ENCODE measurements at places on chromosomes 12 and 14.

DNA sequence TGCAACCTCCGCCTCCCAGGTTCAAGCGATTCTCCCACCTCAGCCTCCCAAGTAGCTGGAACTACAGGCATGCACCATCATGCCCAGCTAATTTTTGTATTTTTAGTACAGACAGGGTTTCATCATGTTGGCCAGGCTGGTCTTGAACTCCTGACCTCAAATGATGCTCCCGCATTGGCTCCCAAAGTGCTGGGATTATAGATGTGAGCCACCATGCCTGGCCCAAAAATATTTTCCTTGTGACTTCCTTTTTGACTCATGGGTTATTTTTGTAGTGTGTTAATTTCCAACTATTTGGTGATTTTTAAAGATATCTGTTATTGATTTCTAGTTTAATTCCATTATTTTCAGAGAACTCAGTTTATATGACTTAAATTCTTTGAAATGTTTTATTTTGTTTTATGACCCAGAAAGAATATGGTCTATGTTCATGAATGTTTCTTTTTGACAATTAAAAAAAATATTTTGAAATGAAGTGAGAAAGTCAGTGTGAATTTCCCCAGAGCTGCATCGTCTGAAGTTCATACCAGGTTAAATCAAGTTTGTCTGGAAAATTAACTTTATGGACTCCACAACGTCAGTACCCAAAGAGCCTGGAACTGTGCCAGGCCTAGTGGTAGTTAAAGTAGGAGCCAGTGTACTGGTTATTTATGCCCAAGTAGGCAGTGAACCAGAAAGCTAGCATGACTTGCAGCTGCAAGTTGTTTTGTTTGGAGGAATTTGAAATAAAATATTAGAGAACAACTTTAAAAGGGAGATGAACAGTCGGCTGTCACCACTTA lies 2.8 kb upstream of the CDKL1 start:
- DNase-seq, result no peak

DNA sequence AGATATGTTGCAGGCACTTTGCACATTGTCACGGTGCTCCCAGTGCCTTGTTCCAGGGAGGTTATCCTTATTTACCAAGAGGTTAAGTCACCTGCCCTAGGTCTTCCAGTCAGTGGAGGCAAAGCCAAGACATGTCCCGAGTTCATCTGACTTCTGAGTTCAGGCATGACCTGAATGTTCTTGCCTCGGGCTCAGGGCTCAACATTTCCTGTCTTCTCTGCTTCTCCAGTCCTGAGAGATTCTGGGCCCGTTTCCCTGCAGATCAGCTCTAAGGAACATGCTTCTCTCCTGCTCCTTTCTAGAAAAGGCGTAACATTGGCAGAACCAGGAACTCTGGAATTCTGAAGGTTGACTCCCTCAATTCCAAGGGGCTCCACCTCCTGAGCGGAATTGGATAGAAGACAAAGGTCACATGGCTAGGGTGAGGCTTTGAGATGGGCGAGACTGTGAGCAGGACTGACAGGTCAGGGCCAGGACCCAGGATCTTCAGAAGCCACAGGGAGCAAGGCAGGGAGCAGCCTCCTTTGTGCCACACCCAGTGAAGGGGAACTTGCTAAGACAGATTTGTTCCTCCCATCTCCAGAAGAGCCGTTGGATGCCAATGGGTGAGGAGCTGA lies 19.9 kb downstream of the BDKRB2 start:
- DNase-seq, result no peak

- DNase-seq, result no peak
Observed at GRCh38 chr12:103686026-103686425, 99.0 kb downstream of the STAB2 start.

DNA sequence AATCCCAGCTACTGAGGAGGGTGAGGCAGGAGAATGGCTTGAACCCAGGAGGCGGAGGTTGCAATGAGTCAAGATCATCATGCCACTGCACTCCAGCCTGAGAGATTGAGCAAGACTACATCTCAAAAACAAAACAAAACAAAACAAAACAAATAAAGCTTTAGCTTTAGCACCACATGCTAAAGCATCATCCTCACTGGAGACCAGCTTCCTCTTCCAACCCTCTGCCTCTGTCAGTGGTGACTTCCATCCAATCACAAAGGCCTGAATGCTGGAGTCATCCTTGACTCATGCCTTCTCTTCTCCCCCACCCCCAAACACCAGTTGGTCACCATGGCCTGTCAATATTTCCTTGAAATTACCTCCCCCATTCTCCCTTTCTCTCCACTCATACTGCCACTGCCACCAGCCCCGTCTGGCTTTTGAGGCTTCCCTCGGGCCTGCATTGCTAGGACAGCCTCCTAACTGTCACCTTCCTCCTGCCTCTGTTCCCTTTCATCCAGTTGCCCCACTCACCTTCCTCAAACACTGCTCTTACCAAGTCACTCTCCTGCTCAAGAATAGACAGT lies 1.4 kb downstream of the ZNF385A start:
- no peak for DNase-seq

DNA sequence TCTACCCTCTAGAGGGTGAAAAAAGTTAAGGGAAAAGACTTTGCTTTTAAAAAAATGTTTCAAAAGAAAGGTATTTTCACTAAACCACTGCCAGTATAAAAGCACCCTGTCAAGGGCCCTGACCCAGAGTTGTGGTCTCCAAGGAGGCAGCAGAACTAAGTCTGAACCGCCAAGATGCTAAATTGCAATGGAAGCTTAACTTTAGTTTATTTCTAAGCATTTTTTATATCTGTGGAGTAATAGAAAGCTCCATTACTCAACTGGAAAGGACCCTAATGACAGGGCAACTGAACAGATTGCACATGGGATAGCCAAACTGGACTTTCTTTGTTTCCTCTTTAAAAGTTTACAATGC lies 379.8 kb downstream of the NAV3 start:
- no peak for DNase-seq

DNA sequence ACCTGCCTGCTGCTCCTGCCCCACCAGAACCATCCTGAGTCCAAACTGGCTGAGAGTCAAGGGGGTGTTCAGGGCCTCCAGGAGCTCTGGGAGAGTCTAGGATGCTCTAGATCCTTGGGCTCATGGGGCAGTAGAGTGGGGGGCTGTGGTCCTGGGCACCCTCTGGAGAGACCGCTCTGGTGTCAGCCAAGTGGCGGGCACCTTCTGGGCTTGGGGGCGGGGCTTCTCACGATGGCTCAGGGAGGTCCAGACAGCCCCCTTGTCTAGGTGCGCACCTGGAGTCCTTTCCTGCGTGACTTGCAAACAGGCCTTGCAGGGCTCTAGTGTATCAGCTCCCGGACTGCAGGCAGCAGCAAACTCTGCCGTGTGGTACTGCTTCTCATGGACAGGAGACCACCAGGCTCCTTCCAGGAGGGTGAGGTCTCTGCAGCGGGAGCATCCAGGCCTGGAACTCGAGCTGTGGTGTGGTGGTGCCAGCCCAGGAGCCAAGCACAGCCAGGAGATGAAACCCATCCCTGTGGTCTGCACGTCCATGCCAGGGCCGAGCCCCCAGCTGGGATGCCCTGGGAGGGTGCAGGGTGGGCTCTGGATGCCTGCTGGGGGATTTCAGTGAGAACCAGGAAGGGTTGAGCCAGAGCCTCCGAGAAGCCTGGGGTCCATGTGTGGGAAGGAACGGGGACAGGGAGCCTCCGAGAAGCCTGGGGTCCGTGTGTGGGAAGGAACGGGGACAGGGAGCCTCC lies 15.0 kb downstream of the PACS2 start:
- DNase-seq, result no peak

DNA sequence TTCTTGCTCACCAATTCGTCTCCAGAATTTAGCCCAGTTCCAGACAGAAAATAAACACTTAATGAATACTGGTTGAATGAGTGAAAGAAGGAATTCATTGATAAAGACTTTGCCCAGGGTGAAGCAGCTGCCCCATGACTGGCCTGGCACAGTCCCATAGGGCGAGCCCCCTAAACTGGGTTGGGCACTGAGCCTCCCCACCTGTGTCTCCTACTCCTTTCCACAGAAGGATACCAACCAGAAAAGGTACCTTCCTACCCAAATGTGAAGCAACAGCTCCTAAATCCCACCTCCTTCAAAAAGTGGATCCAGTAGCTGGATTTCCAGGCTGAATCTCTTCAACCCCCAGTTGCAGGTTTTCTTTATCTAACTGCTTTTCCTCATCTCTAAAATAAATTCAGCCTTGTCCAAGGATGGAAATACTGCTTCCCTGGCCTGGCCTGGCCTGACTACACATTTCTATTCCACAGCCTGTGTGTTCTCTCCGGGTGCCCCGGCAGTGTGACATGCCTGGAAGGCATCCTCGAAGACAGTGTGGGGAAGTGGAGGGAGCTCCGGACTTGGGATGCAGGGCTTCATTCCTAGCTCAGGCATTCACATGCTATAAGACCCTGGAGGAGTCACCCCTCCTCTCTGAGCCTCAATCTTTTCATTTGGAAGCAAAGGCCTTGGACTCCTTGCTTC lies 7.6 kb downstream of the KRT3 start:
- DNase-seq, result no peak

DNA sequence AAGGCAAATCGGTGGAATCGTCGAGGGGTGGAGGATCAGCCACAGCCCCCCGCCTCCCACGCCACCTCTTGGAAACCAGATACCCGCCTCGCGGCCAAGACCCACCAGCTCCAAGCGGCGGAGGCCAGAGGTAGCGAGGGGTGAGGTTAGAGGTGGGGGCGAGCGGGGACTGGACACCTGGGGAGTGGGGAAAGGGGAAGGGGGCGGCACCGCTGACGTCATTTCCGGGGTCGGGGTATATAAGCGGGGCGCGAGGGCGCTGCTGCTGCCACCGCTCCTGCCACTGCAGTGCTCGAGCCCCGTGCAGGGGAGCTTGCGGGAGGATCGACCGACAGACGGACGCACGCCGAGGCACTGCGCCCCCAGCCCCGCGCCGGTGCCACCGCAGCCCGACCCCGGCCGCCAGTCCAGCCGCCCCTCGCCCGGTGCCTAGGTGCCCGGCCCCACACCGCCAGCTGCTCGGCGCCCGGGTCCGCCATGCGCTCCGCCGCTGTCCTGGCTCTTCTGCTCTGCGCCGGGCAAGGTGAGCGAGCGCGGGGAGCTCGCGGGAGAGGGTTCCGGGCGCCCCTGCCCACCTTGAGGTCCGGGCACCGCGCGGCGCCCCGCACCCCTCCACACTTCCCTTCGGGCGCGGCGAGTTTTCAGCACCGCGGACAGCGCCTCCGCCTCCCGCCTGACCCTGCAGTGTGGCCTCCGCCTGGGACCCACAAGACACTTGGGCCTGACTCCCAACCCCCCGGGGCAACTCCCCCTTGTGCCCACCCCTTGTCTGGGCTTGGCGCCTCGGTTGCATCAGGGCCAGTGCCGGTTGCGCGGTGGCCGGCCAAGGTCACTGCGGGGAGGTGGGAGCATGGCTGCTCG lies at the start of gene CHGA:
Gene CHGA (plus strand): TSS at position 268 of the 861 bp plus-strand sequence. CDS start 210 bp downstream, at position 478.
- peak; percentile 38 for DNase-seq

DNA sequence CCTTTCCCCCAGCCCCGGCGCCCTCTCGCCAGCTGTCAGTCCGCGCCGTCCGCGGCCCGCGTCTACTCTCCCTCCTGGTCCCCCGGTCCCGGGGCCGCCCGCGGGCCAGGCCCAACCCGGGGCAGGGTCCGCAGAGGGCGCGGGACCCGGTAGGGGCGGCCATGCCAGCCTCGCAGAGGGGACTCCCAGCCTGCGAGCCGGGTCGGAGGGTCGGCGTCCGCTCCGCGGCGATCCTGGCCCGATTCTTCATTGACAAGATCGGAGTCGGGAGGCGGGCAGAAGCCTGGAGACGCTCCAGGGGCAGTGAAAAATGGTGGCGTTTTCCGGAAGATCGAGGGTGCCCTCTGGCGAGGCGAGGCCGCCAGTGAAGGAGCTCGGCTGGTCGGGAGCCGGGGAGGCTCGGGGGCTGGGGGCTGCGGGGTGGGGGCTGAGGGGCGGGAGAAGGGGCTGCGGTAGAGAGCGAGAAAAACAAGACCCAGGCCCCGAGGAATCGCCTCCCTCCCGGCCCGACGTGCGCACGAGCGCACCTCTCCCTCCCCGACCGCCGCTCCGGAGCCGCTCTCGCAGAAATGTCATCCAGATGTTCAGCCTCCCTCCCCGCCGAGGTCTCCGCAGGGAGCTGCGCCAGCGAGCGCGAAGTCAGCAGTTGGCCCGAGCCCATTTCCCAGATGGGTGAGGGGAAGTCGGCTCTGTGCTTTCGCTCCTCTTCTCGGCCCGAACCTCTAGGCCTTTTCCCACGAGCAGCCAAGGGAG lies 647 bp upstream of the TGFB3 start:
- DNase-seq, result peak; percentile 92

DNA sequence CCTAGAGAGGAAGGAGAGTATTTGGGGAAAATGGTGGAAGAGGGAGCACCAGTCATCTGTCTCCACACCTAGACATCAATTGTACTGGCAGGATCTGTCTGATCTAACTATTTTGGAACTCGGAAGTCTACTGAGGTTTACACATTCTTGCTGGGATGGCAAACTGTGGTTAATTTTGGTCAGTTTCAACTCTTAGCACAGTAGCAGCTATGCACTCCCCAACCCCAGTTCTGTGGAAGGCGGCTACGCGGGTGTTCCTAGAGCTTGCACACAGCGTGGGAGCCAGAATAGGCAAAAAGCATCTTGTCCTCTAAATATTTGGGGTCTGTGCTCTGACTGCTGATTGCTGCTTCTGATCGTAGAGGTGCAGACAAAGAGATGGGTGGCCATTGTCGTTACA lies 33.8 kb downstream of the TECPR2 start:
- no peak for DNase-seq

DNA sequence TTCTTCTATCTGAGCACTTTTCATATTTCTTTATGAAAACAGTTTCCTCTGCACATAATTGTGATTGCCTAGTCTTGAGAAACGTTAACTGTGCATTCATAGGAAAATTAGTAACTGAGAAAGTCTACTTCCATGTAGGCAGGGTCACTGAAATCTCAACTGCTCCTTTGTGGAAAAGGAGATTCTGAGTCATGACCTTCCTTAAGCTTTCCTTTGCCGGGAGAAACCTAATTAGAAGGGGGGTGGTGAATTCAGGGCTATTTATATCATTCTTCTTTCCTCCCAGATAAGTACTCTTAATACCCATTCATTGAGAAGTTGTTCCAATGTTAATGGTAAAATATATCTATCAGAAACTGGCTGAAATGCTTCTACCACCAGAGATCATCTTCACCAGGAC lies 751.0 kb upstream of the TMEM132C start:
- DNase-seq, result no peak

DNA sequence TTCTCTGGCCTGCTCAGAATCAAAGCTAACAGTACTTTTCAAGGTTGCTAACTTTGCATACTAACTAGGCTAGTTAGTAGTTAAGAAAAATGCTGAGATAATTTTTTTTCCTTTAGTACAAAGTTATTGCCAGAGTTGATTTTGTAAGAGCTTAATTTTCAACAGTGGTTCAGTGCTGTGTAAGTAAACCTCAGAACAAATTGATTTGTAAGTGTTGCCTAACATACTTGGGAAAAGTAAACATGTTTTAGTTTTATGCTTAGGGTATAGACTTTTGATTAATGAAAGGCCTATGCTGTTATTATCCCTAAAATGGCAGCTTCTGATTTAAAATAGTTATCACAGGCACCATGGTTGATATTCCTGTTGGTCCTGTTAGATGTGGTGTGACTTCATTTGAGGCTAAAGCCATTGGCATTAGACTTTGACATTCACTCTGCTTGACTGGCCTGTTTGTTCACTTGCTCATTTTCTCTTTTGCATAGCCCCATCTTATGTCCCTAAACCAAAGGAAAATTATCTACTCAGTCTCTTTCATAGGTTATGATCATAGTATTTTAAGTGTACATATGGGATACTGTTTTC lies 5.2 kb downstream of the CMAS start:
- no peak for DNase-seq

GRCh38 chr12:112971248-112971647 lies 7.1 kb upstream of the OAS2 start:
- peak; percentile 37 for DNase-seq

GRCh38 chr14:50860478-50861086 lies 11.3 kb upstream of the ABHD12B start:
- DNase-seq, result peak; percentile 92

Measured in muscle of back (tissue), 13 donors.